ENCODE measurements at places on chromosomes 6 and 20. TPM values are rescaled to one million over a fixed set of nuclear protein-coding genes. Genes with fewer than 3 reads are reported as not detected.

OXT gene
- not detected for total RNA-seq

DZANK1 gene
- total RNA-seq: 1.9 TPM

IYD gene
- not detected for total RNA-seq

XKR7 gene
- total RNA-seq: not detected

OPRL1 gene
- total RNA-seq: 2.1 TPM

PRR18 gene
- total RNA-seq: not detected

SLC22A16 gene
- total RNA-seq: not detected
